HT1080 (cell line): ENCODE measurements at places on chromosomes 5 and 9. TPM values are rescaled to one million over a fixed set of nuclear protein-coding genes. Genes with fewer than 3 reads are reported as not detected.
A peak's percentile ranks its signal among the peaks of the same experiment; 100 is the strongest.

CCIN gene
- total RNA-seq, result 0.03 TPM in 1 of 2 replicates, not detected in the other

CDHR2 gene
- total RNA-seq, result not detected in 2 replicates

SLCO6A1 gene
- not detected in 2 replicates for total RNA-seq

DNA sequence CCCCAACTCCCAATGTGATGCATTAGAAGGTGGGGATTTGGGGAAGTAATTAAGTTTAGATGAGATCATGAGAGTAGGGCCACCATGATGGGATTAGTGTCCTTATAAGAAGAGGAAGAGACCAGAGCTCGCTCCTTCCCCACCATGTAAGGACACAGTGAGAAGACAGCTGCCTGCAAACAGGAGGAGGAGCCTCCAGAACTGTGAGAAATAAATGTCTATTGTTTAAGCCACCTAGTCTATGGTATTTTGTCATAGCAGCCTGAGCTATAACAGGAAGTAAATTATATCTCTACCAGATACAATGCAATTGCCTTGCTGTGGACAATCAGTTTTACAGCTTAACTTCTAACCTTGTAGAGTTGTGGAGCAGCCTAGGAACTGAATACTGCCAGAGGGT, 58.0 kb downstream of the ANKRD33B start:
- DNase-seq, result no peak

GRCh38 chr9:76707510-76707909, 56.7 kb upstream of the PCA3 start:
- no peak for DNase-seq

DNA sequence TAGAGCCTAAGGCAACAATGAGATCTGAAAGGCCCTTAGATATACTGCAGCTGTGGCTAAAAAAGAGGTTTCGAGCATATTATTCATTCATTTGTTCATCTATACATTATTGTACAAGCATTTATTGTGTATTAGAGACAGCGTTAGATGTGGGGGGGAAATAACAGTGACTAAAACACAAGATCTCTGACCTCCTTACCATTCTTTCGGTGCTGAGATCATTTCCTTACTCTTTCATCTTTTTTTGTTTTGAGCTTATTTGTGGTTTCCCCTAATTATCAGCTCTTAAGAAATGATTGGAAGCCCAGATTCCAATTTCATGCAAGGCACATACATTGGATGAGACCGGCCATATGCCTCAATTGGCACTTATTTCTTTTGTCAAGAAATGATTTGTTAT, 113.2 kb downstream of the SEC61B start:
- no peak for DNase-seq

- DNase-seq, result no peak
Measured at GRCh38 chr5:37478121-37478894, 99.2 kb downstream of the WDR70 start.

- DNase-seq, result no peak
Measured at GRCh38 chr5:132268769-132269551, 11.5 kb downstream of the PDLIM4 start.

- no peak for DNase-seq
Measured at GRCh38 chr5:97141031-97141430, 1.4 kb downstream of the LIX1 start.

DNA sequence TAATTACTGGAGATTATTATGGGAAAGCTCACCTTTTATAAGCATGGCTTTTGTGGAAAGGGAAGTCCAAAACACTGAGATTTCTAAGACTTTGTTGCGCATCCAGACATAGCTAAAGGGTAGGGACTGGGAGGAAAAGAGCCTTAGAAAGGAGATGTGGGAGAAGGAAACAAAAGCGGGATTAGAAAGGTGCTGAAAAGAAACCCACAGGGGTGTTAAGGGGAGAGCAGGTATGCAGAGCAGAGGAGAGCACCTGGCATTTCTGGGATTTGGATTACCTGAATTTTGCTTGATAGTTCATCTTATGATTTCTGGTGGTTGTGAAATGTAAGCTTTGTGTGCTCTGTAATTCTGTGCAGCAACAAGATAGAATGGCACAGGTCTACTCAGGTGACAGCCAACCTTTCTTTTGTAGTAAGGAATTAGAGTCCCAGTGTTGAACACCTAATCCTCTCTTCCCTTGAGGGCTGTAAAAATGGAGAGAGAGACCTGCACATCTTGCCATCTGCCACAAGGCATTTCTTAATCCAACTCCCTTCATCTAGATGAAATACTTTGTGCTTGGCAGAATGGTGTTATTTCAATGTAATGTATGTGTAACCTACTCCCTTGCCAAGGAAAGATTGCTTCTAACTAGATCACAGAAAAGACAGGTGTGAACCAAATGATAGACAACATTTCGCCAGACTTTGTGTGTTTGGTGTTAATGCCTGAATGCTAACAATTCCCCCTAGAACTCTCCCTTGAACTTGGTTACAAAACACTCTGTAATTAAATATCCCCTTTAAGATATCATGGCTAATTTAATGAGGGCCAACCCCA, 47.4 kb downstream of the ATPSCKMT start:
- DNase-seq, result no peak

GRCh38 chr5:1172670-1173404, 28.6 kb upstream of the SLC6A19 start:
- DNase-seq, result no peak

GRCh38 chr9:134171316-134172197, 7.2 kb upstream of the RNU6ATAC start:
- DNase-seq, result peak; percentile 24

- no peak for DNase-seq
Measured at GRCh38 chr9:88233091-88233490, 94.8 kb upstream of the SPATA31C2 start.

GRCh38 chr9:3534614-3535404, 9.0 kb upstream of the RFX3 start:
- no peak for DNase-seq

GRCh38 chr9:82882748-82883147, 180.2 kb downstream of the RASEF start:
- peak; percentile 76 for DNase-seq

DNA sequence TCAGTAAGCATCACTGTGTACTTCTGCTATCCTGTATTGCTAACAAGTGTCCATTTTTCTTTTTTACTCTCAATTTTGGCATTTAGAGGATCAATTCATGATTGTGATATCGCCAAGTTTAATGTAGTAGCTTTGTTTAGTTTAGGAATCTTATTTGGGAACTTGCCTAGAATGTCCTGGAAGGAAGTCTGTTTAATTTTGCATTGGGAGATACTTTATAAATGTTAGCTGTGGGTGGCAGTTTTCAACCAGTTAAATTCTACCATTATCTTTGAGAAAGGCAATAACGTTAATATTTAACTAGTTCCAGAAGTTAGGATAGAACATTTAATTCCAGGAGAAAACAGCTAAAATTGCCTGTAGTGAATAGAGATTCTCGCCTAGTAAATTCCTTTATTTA, 78.6 kb downstream of the PBX3 start:
- no peak for DNase-seq

- DNase-seq, result no peak
Measured at GRCh38 chr5:65846101-65846500, 80.3 kb upstream of the ERBIN start.
